ENCODE measurements at places on chromosomes 16 and 17.

GRCh38 chr16:47519996-47520679 is 59.0 kb downstream of the PHKB start:
- no peak for DNase-seq

DNA sequence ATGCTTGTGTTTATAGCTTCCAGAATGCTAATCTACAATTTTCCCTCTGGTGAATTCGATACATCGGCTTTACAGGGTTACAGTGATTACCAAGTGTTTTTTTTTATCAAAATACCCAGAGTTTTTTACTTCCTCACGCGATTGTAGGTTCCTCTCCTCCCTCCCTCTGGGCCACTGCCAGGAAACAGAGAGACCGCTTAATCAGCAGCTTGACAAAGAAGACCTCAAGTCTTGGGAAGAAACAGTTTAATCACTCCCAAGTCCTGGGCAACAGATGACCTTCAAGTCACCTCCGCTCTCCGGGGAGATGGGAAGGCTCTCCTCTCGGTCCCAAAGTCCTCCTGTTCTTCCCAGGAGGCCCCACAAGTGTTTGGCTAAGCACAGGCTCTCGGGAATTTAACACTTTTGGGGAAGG is 23.5 kb downstream of the SMTNL2 start:
- no peak for DNase-seq

DNA sequence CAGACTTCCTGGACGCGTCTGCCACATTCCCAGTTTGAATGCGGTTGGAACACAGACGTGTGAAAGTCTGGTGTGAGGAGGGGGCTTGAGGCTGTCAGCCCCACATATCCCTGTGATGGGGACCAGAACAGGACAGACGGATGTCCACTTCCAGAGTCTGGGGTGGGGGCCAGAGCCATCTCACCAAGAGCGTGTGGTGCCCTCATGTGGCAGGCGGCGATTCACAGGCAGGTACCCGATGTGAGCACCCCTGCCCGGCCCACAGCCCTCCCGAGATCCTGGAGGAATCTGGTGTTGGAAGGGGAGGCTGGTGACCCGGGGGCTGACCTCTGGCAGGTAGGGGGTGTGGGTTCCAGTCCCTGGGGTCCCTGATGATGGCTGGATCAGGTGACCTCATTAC is 51.5 kb downstream of the ENGASE start:
- no peak for DNase-seq

DNA sequence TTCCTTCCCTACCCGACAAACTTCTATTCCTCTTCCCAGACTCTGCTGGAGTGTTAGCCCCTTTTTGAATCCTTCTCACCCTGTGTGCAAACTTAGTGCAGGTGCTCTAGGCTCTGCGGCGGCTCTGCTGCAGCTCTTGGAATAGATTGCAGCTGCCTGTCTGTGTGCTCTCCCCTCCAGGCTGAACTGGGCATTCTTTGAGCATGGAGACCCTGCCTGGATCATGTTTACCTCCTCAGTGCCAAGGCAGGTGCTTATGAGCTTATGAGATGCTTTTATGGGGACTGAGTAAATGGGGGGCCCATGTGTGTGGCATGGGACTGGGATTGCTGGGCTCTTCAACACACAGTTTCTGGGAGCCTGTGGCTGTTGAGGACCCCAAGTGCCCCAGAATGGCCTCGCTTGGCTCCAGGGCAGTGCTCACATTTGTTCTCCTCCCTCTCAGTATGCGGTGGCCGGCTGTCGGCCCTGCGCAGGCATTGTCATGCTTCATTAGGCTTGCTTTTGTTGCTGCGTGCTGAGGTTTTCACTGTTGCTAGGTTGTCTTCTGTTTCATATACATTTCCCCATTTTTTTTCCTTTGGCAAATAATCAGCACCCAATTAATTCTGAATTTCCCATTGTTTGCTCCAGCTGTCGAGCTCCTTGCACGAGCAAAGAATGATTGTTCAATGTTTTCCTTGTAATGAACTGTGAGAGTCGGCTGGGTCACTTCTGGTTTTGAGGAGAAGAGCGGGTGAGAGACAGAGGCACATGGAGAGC is 185.5 kb upstream of the NLRP1 start:
- no peak for DNase-seq

DNA sequence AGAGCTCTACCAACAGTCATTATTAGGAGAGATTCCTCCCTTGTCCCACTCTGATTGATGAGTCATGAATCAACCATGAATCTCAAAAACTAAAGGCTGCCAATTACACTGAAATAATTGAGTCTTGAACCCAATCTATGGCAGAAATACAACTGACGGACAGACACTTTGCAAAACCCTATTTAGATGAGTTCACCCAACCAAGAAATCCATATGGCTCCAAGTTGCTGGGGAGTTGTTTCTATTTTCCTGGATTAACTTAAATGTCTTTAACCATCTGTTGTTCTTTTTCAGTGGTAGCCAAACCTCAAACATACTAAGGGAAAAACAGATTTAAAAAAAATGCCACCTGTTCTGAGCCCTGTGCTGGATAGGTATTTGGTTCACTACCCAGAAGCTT is 151.0 kb downstream of the SHISA9 start:
- DNase-seq, result no peak

DNA sequence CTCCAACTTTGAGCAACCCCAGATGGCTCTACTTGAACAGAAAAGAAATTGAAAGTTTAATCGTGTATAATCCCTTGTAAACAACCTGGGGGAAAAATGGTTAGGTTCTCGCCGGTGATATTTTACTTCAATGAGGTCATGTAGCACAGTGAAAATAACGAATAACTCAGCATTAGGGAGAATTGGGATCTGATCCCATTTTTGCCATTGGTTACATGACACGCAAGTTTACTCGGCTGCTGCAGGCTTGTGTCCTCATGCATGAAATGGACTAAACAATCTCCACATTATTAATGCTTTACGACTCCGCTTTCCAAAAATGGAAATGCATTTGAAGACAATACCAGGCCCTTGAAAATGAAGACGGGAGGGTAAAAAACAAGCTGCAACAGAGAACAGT is 45.5 kb upstream of the LRRC37A3 start:
- DNase-seq, result no peak

DNA sequence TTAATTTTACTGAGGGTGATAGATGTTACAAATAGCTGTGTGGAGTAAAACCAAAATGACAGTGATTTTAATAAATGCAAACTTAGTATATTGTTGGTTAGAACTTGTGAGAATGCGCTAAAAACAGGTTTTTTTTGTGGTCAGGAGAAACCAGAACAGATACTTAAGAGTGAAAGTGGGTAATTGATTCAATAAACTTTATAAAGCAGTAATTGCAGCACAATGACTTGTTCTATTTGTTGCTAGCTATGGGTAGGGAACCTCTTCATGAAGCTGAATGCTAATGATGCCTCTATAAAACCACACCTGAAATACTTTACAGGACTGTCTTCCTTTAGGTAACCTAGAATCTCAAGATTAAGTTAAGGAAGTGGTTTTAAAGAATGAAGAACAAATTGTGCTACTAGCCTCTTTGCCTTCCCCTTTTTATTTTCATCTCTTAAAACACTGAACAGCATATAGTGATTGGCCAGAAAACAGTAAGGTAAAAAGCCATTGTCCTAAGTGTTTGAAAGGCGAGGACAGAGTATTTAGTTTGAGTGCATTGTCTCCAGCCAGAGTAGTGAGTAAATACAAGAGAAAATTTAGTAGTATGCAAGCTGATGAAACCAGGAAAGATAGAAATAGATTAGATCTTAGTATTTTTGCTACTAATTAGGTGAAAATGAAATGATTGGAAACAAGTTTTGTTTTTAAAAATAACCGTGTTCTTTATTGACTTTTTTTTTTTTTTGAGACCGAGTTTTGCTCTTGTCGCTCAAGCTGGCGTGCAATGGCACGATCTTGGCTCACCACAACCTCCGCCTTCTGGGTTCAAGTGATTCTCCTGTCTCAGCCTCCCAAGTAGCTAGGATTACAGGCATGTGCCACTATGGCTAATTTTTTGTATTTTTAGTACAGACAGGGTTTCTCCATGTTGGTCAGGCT is 6.0 kb downstream of the GGNBP2 start:
- no peak for DNase-seq

DNA sequence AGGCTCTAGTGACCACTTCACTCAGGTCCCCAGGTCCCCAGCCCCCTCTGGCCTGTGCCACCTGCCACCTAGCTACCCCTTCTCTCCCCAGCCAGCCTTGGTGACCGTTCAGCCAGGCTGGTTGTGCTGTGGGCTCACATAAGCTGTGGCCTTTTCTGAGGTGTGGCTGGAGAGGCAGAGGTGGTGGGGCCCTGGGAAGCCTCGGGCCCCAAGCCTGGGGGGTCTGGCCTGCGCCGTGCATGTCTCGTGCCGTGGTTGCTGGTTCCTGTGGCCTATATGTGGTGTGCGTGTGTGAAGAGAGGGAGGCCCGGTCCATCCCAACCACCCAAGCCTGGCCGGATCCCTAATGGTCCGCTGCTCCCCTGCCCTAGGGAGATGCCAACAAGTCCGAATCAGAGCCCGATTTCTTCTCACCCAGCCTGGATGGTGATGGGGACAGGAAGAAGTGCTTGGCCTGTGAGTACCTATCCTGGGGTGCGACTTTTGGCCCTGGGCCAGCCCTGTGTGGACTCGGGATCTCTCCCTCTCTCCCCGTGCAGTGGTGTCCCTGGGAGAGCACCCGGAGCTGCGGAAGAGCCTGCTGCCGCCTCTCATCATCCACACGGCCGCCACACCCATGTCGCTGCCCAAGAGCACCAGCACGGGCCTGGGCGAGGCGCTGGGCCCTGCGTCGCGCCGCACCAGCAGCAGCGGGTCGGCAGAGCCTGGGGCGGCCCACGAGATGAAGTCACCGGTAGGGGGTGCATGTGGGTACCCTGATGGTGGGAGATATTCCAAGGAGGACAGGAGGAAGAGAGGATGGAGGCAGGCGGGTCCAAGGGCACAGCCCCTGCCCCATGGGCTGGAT is 35.9 kb downstream of the CACNA1G start:
- no peak for DNase-seq

- DNase-seq, result no peak
Observed at GRCh38 chr17:46167826-46168569, 25.2 kb downstream of the KANSL1 start.

DNA sequence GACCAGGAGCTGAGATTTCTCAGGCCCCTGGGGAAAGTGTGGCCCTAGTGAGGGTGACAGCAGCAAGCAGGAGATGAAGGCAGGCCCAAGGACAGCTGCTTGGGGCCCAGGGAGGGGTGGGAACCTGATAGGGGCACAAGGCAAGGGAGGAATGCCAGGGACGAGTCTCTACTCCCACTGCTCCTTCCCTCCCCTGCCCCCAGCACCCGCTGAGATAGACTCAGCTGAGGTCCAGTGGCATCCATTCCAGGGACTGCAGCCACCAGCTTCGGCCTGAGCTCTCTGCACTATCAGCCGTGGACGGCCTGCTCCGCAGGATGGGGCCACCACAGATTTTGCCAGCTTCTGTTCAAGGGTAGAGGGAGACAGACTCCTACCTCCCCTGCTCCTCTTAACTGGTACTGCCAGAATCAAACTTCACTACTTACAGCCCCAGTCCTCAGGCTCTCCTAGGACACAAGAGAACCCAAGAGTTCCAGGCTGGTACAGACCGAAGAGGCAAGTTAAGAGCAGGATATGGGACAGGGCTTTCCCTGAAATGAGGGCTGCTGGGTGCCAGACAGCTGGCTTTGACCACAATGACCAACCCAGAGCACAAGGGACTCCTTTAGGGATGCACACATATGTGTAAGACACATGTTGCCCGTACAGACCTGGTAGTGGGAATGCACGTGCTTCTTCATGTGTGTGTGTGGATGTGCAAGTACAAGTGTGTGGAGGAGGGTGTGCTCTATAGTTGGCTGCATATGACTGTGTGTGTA is 5.5 kb downstream of the CACNB1 start:
- DNase-seq, result no peak

DNA sequence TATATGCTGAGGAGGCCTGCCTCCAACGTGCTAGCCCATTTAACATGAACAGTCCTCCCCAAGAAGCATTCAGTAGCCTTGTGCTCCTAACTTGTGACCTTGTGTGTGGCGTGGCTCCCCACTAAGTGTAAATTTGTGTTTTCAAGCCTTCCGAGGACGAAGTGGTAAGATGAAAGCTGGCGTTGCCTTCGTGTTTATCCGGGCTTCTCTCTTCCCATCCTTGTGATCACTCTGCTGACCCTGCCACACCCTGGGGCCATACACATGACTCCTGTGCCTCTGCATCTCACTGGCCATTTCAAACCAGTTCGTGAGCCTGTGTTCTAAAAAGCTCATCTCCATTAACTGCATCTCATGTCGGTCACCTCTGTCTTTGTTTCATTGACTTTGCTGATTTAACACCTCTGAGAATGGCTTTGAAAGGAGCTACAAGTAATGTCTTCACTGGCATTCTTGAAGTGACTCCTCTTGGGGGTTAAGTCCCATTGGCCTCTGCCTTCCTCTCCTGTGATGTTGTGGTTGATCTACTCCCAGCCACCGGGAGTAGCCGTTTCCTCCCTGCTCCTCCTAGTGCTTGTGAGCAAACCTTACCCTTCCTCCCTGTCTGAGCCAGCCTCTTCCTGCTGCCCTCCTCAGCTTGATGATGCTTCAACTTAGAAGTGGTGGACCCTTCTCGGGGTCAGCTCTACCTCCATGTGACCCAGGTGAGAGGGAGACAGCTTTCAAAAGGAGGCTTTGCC is 27.4 kb upstream of the NAGLU start:
- no peak for DNase-seq

- no peak for DNase-seq
Observed at GRCh38 chr17:61490540-61490975, 38.3 kb downstream of the TBX4 start.

DNA sequence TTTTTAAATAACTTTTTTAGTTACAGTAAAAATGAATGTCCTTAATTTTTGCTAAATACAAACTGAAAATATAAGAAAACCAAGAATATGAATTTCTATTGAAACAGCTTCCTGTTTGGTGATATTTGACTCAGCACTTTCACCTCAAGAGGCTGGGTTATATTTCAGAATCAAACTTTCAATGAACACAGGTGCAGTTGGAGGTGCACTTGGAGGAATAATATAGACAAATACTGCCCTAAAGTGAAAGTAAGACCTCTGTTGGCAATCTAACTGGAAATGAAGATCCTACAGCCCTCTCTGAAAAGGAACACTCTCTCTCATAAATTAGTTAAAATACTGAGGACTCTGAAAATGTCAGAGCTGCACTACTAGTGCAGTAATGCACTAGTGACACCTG is 106.2 kb downstream of the BRIP1 start:
- DNase-seq, result no peak

GRCh38 chr17:49851387-49852291 is 3.8 kb upstream of the TAC4 start:
- peak; percentile 63 for DNase-seq

GRCh38 chr17:44464037-44464436 is 39.2 kb downstream of the GPATCH8 start:
- DNase-seq, result no peak

DNA sequence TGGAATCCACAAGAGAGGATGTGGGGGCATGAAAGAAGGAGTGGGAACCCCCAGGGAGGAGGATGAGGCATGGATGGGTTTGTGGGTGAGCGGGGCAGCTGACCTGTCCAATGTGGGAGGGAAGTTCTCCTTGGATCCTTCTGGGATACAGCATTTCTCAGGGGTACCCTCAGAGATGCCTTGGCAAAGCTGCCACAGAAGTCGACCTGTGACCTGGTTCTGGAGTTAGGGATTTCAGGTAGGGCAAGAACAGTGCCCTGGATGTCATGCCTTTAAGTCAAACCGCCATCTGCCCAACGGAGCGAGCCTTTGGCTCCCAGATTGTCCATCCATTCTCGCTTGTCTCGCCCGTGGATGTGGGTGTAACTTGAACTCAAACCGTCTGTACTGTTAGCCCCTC is 30.0 kb downstream of the WSCD1 start:
- no peak for DNase-seq
